ENCODE measurements at places on chromosomes 12 and 14.

DNA sequence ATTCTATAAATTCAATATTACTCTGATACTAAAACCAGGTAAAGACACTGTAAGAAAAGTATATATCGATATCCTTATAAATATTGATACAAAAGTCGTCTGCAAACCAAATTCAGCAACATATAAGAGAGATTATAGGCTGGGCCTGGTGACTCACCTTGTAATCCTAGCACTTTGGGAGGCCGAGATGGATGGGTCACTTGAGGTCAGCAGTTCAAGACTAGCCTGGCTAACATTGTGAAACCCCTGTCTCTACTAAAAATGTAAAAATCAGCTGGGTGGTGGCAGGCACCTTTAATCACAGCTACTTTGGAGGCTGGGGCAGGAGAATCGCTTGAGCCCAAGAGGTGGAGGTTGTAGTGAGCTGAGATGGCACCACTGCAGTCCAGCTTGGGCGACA lies 13.5 kb upstream of the TUBA1C start:
- no peak for DNase-seq

DNA sequence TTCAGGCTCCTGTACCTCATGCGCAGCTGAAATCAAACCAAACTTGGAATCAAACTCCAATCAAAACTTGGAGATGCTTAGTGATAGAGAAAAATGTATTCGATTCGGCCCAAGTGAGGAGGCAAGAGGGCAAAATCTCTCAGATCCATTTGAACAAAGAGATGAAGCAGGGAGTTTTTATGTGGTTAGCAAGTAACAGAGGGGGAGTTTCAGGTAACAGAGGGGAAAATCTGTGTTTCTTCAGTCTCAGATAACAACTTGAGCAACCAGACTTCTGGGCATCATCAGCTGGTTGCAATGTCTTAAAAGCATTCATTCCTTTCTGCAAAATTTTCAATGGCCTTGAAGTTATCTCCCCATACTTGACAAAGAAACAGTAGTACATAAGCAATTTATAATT lies 245.1 kb upstream of the AVPR1A start:
- DNase-seq: no peak

- no peak for DNase-seq
Observed at GRCh38 chr14:91164676-91165075, 50.8 kb downstream of the DGLUCY start.

DNA sequence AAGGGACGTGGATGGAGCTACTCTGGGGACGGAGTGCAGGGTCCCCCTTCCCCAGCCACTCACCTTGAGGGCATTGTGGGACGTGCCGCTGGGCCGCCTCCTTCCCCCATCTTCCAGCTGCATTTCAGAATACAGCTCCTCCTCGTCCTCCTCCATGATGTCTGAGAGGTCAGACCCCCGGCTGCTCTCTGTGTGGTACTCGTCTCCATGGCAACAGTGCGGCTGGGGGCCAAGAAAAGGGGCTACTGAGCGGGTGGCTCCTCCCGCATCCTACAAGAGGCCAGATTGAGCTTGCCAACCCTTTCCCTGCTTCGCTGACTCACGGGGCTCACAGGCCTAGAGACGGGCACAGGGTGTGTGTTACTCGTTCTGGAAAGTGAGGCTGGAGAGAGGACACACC lies 90.4 kb downstream of the PIWIL1 start:
- no peak for DNase-seq

DNA sequence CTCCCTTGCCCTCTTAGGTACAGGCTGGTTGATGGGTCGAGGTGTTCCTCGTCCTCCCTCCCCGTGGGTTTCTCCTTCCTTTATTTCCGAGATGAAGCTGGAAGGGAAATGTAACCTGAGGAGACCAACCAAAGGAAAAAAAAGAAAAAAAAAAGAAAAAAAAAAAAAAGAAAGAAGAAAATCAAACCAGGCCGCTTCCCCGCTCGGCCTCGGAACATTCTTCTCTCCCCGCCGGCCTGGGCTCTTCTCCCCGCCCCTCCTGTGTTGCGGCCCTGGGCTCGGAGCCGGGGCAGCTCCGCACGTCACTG lies 1.6 kb upstream of the NFATC4 start:
- DNase-seq: no peak

- DNase-seq: no peak
Observed at GRCh38 chr12:22321638-22322037, 12.9 kb downstream of the ST8SIA1 start.

DNA sequence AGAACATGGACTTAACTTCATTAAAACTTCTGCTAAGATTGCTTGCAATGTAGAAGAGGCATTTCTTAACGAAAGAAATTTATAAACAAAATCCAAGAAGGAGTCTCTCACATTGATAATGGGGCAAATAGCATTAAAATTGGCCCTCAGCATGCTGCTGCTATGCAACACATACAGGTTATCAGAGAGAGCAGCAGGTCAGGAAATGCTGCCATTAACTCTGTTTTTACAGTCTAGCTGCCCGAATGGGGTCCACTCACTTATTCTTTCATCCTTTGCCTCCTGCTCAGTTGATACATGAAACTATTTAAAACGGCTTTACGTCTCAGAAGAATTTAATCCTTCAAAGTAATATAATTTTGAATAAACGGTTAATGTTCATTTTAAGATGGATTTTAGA lies 620.4 kb downstream of the SLC16A7 start:
- DNase-seq: no peak

- no peak for DNase-seq
Observed at GRCh38 chr14:98949481-98950135, 322.4 kb downstream of the BCL11B start.

- no peak for DNase-seq
Observed at GRCh38 chr12:48122065-48122834, 3.1 kb downstream of the PFKM start.

DNA sequence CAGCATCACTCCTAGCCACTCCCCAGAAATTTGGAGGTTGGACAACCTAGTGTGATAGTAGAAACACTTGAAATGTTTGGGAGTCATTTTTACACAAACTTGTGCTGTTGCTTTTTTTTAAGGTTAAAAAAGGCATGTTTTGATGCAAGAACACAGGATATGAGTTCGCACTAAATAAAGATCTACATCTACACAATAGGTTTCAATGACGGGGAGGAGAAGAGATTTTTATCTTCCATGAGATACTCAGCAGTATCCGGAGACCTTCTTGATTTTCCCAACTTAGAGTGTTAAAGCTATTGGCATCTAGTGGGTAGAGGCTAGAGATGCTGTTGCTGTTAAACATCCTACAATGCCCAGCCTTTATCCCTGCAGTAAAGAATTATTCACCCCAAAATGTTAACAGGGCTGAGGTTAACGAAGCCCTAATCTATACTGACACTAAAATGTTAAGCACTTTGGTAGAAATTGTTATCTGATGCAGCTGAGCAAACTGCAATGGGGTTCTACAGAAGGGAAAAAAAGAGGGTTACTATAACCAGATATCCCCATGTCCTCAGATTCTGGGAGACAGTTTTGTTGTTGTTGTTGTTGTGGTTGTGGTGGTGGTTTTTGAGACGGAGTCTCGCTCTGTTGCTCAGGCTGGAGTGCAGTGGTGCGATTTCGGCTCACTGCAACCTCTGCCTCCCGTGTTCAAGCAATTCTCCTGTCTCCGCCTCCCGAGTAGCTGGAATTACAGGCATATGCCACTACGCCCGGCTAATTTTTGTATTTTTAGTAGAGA lies 14.0 kb upstream of the PCNX1 start:
- no peak for DNase-seq

DNA sequence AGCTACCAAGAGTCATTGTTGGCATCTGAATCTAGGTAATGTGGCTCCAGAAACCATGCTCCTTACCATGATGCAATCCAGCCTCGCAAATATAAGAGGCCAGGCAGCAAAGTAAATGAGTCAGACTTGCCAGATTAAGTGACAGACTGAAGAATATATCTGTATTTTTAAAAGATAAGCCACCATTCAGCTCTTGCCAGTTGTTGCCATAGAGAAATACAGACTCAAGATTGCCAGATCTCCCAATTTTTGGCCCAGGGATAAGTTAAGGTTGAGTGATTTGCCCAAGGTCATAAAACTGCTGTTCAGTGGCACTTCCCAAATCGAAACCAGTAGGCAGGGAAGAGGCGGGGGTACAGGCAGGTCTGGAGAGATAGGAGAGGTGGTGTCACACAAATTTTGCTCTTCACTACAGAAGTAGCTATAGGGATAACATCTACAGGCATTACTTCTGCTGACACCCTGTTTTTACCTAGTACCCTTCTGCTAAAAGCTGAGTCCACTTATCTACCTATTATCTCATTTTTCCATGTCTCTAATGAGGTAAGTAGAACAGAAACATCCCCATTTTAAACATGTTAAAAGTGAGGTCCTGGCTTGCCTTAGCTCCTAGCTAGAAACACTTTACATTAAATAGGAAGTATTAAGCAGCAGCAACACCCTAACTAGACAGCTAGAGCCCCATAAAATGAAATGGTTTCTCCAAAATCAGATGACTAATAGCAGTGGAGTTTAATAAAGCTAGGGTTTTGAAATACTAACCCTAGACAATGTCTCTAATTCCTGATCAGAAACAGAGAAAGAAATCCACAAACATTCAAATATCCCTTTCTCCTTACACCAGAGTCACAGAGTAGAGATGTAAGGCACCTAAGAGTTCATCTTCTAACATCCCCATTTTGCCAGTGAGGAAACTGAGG lies 19.5 kb downstream of the DCAF5 start:
- DNase-seq: no peak

DNA sequence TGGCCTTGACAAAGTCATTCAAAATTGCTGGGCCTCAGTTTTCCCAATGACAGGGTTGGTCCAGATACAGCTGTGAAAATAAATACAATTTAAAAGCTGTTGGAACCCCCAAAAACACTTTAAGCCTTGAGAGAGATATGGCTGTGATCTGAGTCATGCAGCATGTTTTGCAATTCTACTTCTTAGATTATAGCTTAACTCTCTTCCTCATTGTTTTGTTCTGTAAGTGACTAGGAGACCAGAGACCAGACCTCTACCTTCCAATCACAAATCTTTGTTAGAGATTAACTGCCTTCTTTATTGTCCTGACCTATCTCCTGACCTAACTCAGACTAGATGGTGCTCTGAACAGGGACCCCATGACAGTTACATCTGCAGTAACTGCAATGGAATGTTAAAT lies 198.1 kb downstream of the STXBP6 start:
- DNase-seq: no peak

- DNase-seq: no peak
Observed at GRCh38 chr12:13981990-13982389, 588 bp upstream of the GRIN2B start.

DNA sequence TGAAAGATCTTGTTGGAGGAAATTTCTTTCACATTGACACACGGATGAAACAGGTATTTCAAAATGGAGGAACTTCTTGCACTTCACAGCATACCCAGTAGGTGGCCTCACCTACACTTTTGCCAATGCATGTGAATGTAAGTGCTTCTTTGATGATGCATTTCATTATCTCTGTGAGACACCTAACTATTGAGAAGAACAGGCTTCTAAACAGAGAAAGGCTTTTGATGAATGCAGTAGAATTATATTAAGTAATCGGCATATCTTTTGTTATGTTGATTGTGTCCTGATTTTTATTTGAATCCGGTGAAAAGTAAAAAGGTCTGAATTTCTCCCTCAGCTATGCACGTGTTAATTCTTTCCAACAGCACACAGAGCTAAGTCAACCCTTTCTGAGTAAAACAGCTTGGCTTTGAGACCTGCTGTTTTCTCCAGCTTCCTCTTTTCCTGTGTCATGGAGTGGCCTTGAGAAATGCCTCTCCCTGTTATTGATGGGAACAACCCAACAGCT lies 399.0 kb downstream of the NAV3 start:
- DNase-seq: no peak

DNA sequence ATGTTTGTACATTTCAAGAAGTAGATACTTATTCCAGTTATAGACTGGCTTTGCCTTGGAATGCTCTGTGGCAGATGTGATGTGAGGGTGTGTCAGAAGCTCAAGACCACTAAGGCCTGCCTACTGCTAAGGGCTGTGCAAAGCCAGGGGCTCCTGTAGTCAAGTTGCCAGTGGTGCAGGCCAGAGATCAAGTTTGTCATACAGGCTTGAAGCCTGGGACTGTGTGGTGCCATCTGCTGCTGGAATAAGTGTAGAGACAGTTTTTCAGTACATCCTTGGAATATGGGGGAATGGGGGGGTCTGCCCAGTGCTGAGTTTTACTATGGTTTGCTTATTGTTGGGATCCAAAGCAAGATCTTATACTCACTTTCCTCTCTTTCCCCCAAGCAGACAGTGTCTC lies 649.9 kb upstream of the FOXG1 start:
- no peak for DNase-seq

GRCh38 chr14:100906420-100906819 lies 2.9 kb upstream of the RTL1 start:
- DNase-seq: no peak

GRCh38 chr12:71892059-71892458 lies 46.6 kb upstream of the TPH2 start:
- DNase-seq: no peak

DNA sequence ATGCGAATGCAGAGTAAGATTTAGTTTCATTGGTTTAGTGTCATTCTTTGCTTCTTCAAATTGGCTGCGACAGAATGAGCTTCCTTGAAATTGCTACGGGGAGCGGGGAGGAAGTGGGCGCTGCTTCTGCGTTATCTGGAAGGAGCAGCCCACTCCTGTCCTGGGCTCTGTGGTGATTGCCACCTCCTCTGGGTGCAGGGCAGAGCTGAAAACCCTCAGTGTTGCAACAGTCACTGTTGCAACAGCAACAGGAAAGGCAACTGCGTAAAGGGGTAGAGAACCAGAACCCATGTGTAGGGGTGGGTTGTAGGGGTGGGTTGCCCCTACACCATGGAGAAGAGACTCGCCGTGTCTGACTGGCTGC lies 57.7 kb downstream of the MAX start:
- DNase-seq: no peak

DNA sequence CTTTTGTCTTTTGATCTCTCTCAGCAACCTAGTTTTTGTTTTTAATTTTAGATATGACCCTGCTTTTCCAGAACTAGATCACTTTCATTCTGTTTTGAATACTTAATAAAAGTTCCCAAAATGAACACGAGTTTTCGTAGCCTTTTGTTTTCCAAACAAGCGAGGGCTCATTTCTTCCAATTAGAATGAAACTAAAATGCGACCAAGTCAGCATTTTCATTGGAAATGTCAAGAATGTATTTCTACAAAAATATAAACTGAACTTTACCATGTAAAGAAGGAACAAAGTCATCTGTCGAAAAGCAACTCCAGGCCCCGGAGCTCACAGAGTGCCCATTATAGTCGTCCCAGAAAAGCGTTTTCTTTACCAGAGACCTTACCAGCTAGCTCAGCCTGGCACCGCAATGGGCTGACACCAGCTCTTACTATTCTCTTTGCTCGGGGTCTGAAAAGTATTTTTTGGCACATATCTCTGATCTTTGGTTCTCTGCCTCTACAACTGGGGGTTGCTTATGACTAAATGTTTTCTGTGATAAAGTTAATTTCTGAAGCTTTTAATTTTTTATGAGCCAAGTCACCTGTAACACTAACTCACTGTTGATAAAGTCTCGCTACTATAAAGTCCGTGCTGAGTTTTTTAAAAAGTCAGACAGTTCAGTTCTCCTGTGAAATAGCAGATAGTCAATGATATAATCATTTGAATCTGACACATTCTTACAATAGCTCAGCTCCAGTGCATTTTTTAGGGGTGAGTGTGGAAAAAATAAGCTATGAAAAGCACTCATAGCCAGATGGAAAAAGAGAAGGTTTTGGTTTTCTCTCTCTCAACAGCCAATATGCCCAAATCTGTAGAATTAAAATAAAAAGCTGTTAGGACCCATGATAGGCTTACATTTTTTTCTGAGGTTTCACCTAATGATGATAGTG lies 43.4 kb downstream of the SAMD4A start:
- no peak for DNase-seq

- no peak for DNase-seq
Observed at GRCh38 chr12:31600252-31600651, 9.3 kb upstream of the DENND5B start.
